ENCODE measurements at places on chromosomes 16 and 17.

- DNase-seq: no peak
Observed at GRCh38 chr16:57013902-57014301, 24.5 kb downstream of the NLRC5 start.

GRCh38 chr17:8056232-8056975 lies 17.5 kb downstream of the ALOX15B start:
- DNase-seq: no peak

- DNase-seq: no peak
Observed at GRCh38 chr16:67013233-67013822, 15.6 kb upstream of the CBFB start.

DNA sequence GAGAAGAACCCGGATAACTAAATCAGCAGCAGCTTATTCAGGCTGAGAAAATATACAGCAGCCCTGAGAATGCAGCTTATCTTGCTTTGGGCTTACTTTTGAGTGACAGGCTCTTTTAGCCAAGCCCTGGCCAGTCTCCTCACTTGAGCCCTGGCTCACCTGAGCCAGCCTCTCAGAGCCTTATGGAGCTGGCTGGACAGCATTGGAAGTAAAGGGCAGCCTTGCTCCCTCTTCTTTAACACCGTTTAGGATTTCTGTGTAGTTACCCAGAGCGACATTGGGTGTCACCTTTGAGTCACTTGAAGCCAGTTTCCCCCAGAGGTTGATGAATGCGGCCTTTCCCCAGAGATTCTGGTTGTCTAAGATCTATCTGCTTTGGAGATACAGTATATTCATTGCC lies 7.7 kb upstream of the NPIPB2 start:
- no peak for DNase-seq

DNA sequence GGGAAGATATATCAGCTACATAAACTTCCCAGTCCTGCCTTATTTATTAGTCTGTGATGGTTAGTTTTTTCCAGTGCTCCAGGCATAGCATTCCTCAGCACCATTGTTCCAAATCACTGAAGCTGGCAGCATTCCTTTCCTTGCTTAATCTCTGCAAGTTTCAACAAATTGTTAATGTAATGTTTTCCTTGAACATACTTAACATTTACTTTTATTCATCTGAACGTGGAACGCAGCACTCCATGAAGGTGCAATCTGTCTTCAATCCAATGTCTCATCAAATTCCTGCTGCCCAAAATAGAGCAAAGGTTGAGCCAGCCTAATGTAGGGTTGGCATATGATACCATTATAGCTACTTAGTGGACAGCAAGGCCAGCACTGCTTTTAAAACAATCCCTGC lies 441.1 kb upstream of the RBFOX1 start:
- DNase-seq: no peak
